COLO829 (cell line): ENCODE measurements at places on chromosomes 16 and 17.

DNA sequence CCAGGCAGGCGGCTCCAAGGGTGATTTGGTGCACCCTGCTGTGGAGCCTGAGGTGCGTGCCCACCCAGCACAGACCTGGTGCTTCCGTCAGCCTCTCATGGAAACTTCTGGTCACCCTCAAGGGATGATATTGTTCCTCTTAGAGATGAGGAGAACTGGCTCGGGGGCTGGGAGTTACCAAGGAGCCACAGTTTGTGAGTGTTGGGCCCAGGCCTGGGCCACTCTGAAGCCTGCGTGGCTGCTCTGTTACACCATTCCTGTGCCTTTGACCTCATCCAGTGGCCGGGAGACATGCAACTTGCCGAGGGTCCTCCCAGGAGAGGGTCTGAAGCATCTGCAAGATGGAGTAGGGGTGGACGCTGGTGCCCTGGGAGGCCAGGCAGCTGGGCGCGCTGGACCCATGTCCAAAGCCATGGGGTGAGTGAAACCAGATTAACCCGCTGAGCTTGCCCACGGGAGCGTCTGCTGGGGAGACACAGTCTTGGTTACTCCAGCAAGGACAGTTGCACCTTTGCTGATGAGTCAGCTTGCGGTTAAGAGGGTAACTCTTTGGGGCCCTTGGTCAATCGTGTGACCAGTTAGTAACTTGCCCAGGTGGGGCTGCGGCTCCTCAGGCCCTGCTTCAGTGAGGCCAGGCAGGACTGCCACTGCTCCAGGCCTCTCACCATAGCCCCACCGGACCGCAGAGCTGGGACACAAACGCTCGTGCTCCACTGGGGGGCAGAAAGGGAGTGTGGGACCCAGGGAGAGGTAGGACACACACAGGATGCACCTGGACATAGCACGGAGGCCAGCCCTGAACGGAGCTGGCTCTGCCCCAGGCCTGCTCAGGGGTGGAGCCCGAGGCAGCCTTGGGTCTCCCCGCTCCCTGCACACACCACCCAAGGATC is 7.5 kb downstream of the C16orf90 start:
- DNase-seq, result no peak

DNA sequence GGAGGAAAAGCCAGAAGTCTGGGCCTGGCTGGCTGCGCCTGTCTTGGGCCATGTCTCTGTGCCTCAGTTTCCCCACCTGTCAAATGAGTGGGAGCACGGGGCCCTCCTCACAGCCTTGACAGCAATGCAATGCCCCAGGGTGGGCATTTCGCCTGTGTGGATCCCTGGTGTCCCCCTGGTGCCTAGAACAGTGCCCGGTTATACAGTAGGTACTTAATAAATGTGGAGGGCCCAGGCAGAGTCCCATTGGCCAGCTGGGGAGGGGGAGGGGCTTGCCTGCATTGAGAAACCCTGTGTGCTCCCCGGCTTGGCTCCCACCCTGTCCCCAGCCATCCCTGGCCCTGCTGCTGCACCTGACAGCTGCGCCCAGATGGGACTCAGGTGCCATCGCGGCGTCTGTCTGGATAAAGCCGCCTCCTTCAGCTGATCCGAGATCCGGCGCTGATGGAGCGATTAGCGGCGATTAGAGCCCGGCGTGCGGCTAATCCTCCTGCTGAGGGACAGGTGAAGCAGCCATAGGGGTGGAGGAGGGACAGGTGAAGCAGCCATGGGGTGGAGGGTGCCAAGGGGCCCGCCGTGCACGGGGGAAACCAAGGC is 12.4 kb downstream of the ZFPM1 start:
- DNase-seq, result no peak

DNA sequence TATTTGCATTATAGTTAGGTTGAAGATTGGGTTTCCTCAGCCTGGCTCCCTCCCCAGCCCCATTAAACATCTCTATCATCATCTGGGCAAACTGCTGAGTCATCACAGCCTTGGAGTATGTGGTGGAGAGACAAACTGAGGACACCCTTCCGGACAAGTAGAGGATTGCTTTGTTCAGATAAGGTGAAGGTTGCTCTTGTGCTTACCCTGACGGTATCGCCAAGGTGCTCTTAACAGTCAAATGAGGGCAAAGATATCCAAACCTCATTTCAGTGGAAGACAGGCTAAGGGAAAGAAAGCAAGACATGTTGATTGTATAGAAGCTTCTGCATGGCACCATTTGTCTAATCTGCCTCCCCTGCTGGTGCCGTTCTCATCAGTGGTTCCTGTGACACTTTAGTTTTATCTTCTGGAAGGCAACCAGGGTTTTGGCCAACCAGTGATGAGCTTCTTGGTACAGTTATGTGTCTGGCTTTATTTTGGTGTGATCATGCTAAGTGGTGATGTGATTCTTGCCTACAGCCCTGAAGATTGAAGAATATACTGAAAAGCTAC is 56.9 kb upstream of the LGALS9 start:
- no peak for DNase-seq

- DNase-seq, result no peak
Measured at GRCh38 chr17:63040816-63041215, 74.8 kb downstream of the TANC2 start.

DNA sequence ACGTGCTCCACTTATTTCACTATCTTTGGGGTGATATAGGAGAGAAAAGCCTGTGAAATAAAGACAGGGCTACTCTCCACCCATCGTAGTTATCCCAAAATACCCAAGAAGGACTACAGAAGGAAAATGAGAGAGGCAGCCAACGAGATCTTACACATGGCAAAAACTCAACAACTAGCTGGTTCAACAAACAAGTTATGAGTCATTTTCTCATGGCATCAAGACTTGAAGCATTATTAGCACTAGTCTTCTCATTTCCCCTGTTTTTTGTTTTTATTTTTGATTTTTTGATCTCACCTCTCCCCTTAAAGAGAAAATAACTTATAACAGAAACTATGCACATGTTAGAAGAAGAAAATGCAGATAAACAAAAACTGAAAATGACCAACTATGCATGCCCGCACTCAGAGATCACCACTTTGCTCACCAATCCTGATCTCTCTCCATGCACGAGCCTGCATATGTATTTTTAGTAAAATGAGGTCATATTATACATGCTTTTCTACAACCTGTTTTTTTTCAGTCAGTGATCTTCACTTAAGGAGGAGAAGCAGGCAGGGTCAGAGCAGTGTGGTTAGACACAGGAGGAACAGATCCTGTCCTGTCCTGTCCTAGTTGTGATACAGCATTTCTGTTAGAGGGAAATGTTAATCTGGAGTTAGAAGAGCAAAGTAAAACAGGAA is 22.8 kb downstream of the FAM117A start:
- no peak for DNase-seq

- DNase-seq, result no peak
Measured at GRCh38 chr16:55754056-55754455, 78.8 kb downstream of the CES1 start.

GRCh38 chr17:28777178-28777577 is 33.4 kb downstream of the TRAF4 start:
- DNase-seq, result no peak

DNA sequence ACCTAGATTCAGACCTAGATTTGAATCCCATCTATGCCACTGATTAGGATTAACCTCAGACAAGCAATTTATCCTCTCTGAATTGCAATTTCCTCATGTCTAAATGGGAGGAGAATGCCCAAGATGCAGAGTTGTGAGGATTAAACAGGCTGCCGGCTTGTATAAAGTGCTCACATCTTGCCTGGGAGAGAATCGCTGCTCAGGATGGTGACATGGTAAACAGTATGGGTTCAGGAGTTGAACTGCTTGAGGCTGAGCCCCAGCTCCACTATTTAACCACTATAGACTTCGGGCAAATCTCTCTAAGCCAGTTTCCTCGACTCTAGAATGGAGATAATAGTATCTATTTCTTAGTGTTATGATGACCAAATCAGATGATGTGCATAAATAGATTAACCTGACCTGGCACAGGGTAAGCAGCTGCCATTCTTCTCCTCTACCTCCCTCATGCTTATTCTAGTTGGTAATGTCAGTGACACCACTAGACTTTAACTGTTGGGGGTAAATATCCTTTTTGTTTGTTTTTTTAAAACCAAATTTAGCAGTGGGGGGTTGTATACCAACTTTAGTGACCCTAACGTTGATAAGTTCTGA is 732 bp upstream of the RPL27 start:
- DNase-seq, result no peak
